ENCODE measurements at places on chromosomes 11 and 22. TPM values are rescaled to one million over a fixed set of nuclear protein-coding genes. Genes with fewer than 3 reads are reported as not detected.

POU2AF3 gene
- polyA plus RNA-seq: 4.7 TPM

DNA sequence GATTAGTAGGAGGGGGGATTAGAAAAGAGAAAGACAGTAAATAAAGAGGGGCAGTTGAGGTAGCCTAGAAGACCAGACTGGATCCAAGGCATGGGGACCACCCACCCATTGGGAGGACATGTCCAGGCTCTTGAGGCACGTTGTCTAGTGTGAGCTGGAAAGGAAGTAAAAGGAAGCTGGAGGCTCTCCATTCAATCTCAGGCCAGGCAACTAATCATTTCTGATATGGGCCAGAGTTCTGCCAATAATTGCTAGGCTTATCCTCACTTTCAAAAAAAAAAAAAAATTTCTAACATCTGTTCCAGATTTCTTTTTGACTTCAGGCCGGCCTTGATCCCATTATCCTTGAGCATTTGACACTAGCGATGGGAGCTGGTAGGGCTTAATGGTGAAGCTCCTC is 476.1 kb downstream of the SOX6 start:
- DNase-seq: no peak

DNA sequence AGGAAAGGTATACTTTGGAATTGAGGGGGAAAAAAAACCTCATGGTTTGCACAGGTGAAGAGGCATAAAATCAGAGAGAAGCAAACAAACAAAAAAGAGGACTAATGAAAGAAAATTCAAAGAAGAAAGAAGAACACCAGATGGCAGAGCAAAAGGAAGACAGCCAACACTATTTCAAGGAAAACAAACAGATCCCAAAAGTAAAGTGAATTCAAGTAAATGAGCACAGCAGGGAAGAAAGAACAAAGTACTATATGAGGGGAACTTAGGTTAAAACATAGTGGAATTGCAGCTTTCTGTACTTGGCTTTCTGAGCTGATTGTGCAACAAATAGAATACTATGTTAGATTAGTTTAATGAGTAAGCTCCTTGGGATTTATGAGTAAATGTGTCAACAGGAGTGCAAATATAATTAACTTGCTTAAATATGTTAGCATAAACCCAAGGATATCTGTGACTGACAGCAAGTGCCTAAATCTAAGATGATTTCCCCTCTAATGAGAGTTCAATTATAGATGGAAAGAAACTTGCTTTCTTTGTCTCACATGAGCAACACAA is 404.6 kb upstream of the CNTN5 start:
- DNase-seq: no peak

DNA sequence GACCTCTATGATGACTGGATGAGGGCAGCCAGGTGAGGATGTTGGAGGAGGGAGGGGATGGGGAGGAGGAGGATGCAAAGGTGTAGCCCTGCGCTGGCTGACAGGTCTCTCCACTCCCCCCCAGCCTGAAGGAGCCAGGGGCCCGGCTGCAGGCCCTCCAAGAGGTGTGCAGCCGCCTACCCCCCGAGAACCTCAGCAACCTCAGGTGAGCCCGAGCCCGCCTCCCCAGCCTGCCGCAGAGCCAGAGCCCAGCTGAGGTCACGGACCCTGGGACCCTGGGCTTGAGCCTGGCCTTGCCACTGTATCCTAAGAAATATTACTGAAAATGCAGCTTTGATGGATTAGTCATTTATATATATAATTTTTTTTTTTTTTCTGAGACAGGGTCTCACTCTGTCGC is 7.8 kb downstream of the SH3BP1 start:
- no peak for DNase-seq

All from hindlimb muscle (tissue), 1 donor.